ENCODE measurements at places on chromosomes 7 and 10. TPM values are rescaled to one million over a fixed set of nuclear protein-coding genes. Genes with fewer than 3 reads are reported as not detected.

DNA sequence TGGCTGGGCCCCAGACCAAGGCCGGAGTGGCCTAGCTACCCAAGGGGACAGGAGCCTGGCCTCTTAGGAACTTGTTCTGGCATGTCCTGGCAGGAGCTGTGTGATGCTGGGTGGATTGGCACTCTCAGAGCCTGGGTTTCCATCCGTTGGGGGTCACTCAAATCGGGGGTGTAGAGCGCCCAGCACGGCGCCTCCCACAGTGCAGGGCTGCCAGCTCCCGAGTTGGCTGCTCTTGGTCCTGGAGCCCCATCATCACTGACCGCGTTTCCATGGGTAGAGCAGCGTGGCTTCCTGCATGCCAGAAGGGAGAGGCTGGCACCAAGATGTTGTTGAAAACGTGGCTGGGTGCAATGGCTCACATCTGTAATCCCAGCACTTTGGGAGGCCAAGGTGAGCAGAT is 70.3 kb downstream of the UNCX start:
- peaks cover 3% of the 10 kb centered on the region for H3K4me1 ChIP-seq
- H3K27me3 ChIP-seq, result no peaks in the 10 kb centered on the region
- no peak overlapping the region for H3K27ac ChIP-seq
- H3K4me3 ChIP-seq, result no peak overlapping the region
- no peak for DNase-seq

PSMG3 gene
- total RNA-seq, result 54.9 TPM

ZPBP gene
- not detected for total RNA-seq

ZEB1 gene
- total RNA-seq, result 10.3 TPM
